GM04503 (cell line): ENCODE measurements at places on chromosomes 6 and 20.

GRCh38 chr6:118876198-118876597 is 17.8 kb upstream of the ASF1A start:
- DNase-seq, result no peak

- DNase-seq, result no peak
Observed at GRCh38 chr6:105258816-105259215, 79.0 kb upstream of the POPDC3 start.

- DNase-seq, result no peak
Observed at GRCh38 chr6:20704325-20705025, 170.2 kb downstream of the CDKAL1 start.

GRCh38 chr20:7274870-7275269 is 507.4 kb downstream of the BMP2 start:
- DNase-seq, result no peak

DNA sequence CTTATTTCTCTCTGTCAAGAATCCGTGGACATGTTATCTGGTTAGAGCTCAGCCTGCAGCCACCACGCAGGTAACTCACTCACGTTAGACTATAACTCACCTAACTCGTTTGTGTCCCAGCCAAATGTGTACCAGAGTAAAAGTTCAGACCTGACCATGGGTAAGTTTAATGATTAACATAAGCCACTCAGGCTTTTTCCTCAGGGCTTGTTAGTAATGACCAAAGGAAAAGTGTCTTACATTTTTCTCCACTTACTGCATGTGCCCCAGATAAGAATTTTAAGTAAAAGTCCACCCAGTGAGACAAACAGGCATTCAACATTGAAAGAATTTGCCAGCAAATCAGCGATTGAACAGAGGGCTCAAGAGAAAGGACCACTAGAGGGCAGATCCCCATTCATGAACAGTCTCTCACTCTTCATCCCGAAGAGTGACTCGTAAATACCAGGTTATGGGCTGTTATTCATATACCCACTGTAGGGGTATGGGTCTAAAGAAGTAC is at the start of gene PKHD1:
TSS of gene PKHD1 (minus strand) at position 116 of the 502 bp plus-strand sequence. CDS start 2,680 bp downstream, outside the sequence.
- no peak for DNase-seq

DNA sequence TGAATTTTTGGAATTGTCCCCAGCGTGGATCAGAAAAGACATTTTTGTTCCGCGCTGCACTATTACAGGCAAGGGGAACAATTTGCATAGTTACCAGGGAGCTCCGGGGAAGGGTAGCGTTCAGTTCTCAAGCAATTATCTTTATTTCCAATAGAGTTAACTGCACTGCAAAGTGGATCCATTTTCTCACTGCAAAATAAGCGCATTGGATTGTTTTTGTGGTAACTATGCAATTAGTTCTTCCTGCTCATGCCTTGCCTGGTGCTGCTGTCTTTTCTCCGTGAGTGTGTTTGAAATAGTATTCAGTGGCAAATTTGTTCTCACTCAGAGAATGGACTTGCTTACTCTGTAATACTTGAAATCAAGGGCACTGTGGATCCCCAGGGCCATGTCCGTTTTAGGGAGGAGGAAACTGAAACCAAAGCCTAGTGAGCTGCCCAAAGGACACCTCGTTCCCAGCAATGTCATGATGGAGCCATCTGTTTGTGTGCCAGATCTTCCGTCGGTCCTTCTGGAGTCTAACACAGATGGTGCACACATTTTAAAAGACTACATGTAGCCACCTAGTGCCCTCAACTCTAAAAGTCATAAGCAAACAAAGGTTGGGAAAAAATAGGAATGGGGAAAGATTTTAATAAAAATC is 7.4 kb upstream of the PCK1 start:
- no peak for DNase-seq

- DNase-seq, result no peak
Observed at GRCh38 chr20:57840066-57840465, 130.3 kb upstream of the PMEPA1 start.

GRCh38 chr20:8223091-8223870 is 91.2 kb downstream of the PLCB1 start:
- peak; percentile 89 for DNase-seq

- DNase-seq, result peak; percentile 71
Observed at GRCh38 chr6:14037402-14038277, 79.9 kb upstream of the CD83 start.

DNA sequence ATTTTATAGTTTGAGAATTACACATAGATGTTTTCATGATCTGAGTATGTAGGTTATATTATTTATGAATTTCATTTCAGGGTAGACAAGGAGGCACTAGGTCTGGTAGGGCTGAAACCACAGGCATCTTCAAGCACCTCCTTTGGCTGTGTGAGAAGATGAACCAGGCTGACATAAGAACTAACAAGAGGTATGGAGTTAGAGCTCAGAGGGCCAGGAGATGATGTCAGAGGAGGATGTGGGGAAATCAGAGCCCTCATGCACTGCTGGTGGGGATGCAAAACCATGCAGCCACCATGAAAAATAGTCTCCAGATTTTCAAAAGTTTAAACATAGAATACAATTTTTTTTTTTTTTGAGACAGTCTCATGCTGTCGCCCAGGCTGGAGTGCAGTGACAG is 13.6 kb upstream of the RIPOR3 start:
- no peak for DNase-seq

DNA sequence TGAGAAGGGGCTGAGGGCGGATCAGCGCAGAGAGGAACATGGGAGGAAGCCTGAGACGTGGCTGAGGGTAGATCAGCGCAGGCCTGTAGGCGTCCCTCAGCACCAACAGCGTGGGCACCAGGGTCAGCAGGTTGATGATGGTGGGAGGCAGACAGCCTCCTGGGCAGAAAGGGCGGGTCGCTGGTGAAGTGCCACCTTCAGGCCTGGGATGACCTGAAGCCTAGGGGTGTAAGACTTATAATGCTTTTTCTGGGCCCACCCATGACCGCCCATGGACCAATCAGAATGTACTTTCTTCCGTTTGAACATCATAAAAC is 462.1 kb downstream of the TBC1D32 start:
- DNase-seq, result no peak

DNA sequence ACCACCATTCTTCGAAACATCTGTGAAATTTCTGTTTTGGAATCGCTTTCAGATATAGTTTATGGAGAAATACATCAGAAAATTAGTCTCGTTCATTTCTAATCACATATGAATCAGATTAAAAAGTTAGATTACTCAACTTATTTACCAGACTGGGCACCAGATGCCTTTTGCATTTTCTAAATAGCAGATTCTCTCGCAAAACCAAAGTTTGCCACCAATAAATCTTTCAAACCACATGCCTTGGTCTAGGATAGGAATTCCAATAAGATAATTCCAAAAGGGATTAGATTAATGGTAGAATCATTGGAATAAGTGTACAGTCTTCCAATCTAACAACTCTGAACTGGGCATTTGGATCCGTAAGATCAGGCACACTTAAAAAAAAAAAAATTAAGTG is 160.4 kb upstream of the TAB2 start:
- no peak for DNase-seq

- DNase-seq, result no peak
Observed at GRCh38 chr6:124551711-124552233, 410.5 kb upstream of the RNF217 start.

- DNase-seq, result peak; percentile 42
Observed at GRCh38 chr20:48463916-48464315, 363.9 kb downstream of the PREX1 start.

- DNase-seq, result no peak
Observed at GRCh38 chr20:41897708-41898107, 279.5 kb upstream of the CHD6 start.

- no peak for DNase-seq
Observed at GRCh38 chr6:93417421-93418013, 1.8 kb downstream of the EPHA7 start.

GRCh38 chr6:96942676-96943075 is 18.1 kb downstream of the KLHL32 start:
- DNase-seq, result no peak

GRCh38 chr6:3402310-3403237 is 54.3 kb downstream of the SLC22A23 start:
- no peak for DNase-seq

DNA sequence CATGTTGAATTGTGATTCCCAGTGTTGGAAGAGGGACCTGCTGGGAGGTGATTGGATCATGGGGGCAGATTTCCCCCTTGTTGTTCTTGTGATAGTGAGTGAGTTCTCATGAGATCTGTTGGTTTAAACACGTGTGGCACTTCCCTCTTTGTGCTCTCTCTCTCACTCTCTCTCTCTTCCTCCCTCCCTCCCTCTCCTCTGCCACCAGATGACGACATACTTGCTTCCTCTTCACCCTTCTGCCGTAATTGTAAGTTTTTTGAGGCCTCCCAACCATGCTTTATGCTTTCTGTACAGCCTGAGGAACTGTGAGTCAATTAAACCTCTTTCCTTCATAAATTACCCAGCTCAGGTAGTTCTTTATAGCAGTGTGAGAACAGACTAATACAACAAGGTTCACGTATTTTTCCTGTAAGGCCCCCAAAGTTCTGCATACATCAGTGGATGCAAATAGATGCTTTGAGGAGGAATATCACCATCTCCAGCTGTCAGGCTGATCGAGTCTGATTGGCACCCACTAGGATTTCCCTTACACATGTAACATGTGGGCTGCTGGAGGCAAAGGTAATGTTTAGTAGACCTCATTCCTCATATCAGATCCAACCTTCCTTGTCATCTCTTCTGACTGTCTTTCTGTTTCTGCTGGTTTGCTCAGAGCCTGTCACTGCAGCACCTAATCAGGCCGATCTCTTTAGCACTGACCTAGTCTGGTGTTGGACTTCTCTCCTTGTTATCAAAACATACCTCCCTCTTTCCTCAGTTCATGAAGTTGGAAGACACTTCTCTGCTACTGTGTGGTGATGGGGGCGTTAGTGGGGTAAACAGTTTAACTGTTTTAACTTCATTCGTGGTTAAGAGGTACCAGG is 54.3 kb upstream of the BACH2 start:
- DNase-seq, result no peak

GRCh38 chr6:34148631-34149451 is 3.0 kb upstream of the GRM4 start:
- no peak for DNase-seq

DNA sequence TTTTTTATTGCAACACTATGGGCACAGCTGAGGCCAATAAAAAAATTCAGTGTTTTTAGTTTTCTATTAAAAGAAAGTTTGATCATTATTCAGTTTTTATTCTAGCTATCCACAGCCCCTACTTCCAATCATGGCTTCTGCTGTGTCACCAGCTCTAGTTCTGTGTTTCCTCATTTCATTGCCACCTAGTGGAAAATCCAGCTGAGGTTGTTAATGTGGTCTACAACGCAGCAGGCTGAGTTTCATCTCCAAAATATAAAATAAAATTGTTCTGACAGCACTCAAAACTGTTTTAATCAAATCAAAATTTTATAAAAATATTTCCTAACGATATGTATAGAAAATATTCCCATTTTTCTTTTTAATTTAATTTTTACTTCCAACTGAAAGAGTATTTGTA is 13.6 kb downstream of the COL9A1 start:
- DNase-seq, result no peak

DNA sequence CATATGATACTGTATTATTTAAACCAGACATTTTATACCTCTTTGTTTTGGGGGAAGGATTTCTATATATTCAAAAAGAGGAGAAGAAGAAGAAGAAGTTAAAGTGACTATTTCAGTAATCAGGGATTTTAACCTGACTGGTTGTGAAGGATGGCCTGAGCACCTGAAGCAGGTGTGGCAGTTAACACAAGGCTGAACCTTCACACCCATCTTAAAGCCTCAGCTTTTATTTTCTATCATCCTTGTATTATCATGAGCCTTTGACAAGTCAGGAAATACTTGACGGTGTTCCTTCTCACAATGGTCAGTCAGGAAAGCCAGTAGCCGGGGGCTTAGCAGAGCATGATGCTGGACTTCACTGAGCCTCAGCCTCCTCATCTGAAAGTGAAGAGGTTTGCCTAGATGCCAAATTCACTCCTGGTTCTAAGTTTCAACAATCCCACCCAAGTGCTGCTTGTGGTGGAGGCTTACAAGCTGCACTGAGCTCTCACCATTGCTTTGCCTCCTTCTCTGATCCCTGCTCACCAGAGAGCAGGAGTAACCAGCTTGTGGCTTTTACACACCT is 117.2 kb downstream of the JAG1 start:
- no peak for DNase-seq

GRCh38 chr20:48583171-48583570 is 244.6 kb downstream of the PREX1 start:
- DNase-seq, result no peak

- no peak for DNase-seq
Observed at GRCh38 chr6:117072134-117072533, 193.2 kb upstream of the VGLL2 start.

GRCh38 chr20:19435821-19436220 is 223.4 kb downstream of the SLC24A3 start:
- no peak for DNase-seq

- DNase-seq, result no peak
Observed at GRCh38 chr6:11410539-11411307, 126.8 kb upstream of the TMEM170B start.

DNA sequence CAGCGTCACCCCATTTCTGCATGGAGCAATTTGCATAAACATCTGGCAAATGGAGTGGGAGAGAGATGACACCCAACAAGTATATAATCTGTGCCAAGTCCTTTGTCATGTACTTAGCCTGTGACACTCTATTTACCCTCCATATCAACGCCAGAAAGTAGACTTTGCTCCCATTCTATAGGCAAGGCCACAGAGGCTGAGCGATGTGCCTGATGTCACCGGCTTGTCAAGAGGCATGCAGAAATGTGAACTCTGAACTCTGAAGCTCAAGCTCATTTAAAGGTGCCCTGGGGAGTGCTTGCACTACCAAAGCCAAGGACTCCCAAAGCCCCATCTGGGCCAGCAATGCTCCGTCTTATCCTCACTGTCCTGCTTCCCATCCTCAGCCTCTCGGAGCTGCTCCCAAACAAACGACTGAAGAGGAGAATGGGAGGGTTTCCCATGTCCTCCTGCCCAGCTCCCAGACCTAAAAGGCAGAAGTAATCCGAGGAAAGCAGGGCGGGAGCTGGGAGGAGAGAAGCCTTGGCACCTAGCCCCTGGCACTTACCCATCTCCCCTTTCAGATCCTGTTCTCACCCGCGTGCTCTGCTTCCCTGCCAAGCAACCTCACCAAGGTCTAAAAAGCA is 9.2 kb downstream of the CPNE5 start:
- no peak for DNase-seq

DNA sequence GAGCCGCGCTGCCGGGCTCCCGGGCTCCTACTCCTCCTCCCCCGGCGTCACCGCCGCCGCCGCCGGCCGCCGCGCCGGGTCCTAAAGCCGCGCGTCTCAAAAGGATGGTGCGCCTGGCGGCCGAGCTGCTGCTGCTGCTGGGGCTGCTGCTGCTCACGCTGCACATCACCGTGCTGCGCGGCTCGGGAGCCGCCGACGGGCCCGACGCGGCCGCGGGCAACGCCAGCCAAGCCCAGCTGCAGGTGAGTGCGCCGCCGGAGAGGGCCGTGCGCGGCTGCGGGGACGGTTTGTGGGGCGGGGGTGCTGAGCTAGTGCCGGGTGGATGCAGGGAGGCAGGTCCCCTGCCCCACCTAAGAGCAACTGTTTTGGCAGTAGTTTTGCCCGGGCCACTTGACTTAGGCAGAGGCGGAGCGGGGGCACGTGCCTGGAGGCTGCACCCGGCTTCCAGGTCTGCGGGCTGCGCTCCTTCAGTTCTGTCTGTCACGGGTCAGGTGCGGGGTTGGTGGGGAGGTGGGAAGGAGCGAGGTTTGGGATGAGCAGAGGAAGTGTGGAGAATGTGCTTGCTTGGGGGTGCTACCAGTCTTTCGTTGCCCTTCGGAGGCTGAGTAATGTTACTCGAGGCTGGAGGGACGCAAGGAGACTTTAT is 722 bp downstream of the ISM1 start:
- no peak for DNase-seq

- peak; percentile 76 for DNase-seq
Observed at GRCh38 chr6:52509281-52510212, 67.3 kb downstream of the TRAM2 start.
